Right atrium auricular region (tissue), 2 donors: ENCODE measurements at places on chromosomes 6 and 20.

- H3K4me3 ChIP-seq = no peak overlapping the region
- H3K4me1 ChIP-seq = no peaks in the 10 kb centered on the region
- no peaks in the 10 kb centered on the region for H3K36me3 ChIP-seq
- no peak overlapping the region for H3K27ac ChIP-seq
- DNase-seq = no peak
- H3K27me3 ChIP-seq = no peaks in the 10 kb centered on the region
These were observed 38.1 kb upstream of the THBS2 start for GRCh38 chr6:169291646-169292337.

DNA sequence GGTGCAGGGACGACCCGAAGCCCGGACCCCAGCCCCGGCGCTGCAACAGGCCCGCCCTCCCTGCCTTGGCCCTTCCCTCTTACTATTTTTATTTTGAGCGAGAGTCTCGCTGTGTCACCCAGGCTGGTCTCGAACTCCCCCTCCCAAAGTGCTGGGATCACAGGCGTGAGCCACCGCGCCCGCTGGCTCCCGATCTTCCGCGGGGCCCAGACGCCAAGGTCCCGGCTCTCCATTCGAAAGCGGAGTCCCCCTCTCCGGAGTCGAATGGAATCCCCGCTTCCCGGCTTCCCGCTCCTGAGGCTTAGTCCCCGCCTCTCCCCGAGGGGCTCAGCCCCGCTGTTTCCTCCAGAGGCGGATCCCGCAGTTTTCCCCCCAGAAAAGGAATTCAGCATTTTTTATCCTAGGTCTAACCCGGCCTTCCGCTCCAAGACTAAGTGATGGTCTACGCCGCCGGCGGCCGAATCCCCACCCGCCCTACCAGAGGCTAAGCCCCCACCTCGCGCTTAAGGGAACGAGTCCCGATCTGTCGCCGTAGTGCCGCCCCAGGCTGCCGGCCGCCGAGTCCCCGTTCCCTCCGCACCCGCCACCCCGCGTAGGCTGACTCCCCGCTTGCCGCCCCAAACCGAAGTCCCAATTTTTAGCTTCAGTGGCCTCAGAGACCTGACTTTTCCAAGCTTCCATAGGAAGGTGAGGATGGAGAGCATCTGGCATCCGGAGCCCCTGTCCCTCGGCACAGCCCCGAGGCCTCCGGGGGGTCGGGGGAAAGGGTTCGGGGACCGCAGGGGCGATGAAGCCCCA lies 11.5 kb upstream of the TMC2 start:
- H3K4me3 ChIP-seq = peak overlapping the region; percentile 60
- H3K36me3 ChIP-seq = no peaks in the 10 kb centered on the region
- peak; percentile 71 for DNase-seq
- peaks cover 13% of the 10 kb centered on the region for H3K4me1 ChIP-seq

GRCh38 chr6:44446626-44447300 lies 59.3 kb downstream of the CDC5L start:
- no peak overlapping the region for H3K27ac ChIP-seq
- H3K36me3 ChIP-seq = peaks cover 31% of the 10 kb centered on the region
- H3K4me3 ChIP-seq = no peak overlapping the region
- peaks cover 15% of the 10 kb centered on the region for H3K4me1 ChIP-seq

- H3K4me3 ChIP-seq = no peak overlapping the region
- no peaks in the 10 kb centered on the region for H3K27me3 ChIP-seq
- H3K4me1 ChIP-seq = peaks cover 37% of the 10 kb centered on the region
These were observed 4.9 kb upstream of the CDSN start for GRCh38 chr6:31125162-31125561.

DNA sequence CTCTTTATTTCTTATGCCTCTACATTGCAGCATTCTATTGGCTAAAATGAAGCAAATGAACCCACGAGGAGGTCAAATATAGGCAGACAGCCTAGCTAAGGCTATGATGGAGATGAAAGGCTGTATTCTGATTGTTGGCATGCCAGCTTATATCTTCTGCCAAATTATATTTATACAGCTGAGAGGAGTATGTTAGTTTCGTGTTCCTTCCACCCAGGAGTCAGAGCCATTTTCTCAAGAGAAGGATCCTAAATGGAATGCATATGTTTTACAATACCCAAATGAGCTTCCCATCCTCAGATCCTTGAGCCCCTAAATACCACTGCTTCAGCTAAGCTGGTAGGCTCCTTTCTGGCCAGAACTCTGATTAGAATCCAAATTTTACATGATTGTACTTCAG lies 178.4 kb upstream of the HDDC2 start:
- DNase-seq = no peak
- H3K27ac ChIP-seq = no peak overlapping the region
- no peaks in the 10 kb centered on the region for H3K36me3 ChIP-seq
- no peaks in the 10 kb centered on the region for H3K27me3 ChIP-seq
- H3K4me3 ChIP-seq = no peak overlapping the region

- no peaks in the 10 kb centered on the region for H3K27me3 ChIP-seq
- H3K4me1 ChIP-seq = no peaks in the 10 kb centered on the region
- peaks cover 16% of the 10 kb centered on the region for H3K36me3 ChIP-seq
- no peak overlapping the region for H3K4me3 ChIP-seq
- no peak for DNase-seq
These were observed 15.1 kb downstream of the RNF217 start for GRCh38 chr6:124977067-124977908.

DNA sequence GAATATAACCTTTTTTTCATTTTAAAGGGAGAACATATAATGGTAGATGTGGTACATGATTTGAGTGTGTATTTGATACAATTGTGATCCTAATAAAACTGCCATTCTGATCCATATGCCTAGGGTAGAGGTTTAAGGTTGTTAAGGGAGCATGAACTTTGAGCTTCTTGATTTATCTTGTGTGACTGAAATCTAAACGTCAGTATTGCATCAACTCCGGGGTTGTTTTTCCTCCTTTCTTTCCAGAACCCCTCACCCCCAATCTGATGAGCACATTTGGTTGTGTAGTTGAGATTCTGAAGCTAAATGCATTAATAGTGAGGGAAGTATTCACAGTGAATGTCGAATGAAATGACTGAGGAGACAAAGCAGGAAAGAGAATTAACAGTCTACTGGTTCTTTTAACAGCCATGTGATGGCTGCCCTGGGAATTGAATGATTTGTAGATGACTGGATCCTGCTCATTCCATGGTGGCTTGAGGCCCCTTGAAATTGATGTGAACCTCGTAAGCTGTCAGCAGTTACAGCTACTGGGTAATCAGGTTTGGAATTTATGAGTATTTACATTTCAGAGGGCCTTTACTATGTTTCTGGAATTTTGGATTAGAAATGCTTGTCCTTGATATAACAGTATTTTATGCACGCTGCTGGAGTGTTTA lies 44.8 kb downstream of the FARS2 start:
- H3K4me1 ChIP-seq = peaks cover 10% of the 10 kb centered on the region
- no peak overlapping the region for H3K27ac ChIP-seq
- DNase-seq = no peak
- no peaks in the 10 kb centered on the region for H3K27me3 ChIP-seq

DNA sequence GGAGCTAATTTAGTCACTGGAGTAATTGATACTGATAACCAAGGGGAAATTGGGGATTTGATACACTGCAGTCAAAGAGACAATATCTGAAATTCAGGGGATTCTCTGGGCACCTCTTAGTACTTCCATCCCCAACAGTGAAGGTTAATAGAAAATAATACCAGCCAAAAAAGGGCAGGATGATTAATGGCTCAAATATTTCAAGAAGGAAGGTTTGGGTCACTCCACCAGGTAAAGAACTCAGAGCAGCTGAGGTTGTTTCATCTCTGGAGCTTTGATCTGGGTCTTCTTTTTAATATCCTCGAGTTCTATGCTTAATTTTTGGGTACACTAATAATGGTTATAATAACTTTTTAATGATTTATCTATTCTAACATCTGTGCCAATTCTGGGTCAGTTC lies 70.8 kb downstream of the CDKAL1 start:
- no peaks in the 10 kb centered on the region for H3K27me3 ChIP-seq
- no peaks in the 10 kb centered on the region for H3K36me3 ChIP-seq
- H3K4me3 ChIP-seq = no peak overlapping the region
- DNase-seq = no peak
